ENCODE measurements at places on chromosomes 16 and 17. TPM values are rescaled to one million over a fixed set of nuclear protein-coding genes. Genes with fewer than 3 reads are reported as not detected.

- no peak for DNase-seq
These were observed 84.1 kb downstream of the TOX3 start for GRCh38 chr16:52462816-52463215.

- no peak for DNase-seq
These were observed 99.8 kb downstream of the NLK start for GRCh38 chr17:28142305-28142704.

DNA sequence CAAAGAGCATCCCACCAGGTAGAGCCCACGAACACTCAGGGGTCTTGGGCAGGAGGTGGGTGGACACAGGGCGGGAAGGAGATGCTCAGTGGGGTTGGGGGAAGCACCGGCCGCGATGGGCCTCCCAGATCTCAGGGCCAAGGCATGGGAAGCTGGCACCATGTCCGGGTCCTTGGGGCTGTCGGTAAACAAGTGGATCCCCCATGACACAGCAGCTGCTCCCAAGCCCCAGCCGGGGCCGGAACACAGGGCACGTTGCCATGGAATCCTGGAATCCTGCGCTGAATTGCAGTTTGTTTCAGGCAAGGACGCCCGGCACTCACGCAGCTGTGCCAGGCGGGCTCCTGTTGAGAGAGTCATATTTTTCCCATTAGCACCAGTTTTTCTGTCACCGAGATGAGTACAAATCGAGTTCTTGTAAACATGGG, 23.0 kb upstream of the CHMP6 start:
- DNase-seq = no peak

- DNase-seq = peak; percentile 35
These were observed 26.5 kb downstream of the EPN2 start for GRCh38 chr17:19263641-19264051.

GRCh38 chr17:40453881-40454612, 10.8 kb downstream of the IGFBP4 start:
- DNase-seq = no peak

DNA sequence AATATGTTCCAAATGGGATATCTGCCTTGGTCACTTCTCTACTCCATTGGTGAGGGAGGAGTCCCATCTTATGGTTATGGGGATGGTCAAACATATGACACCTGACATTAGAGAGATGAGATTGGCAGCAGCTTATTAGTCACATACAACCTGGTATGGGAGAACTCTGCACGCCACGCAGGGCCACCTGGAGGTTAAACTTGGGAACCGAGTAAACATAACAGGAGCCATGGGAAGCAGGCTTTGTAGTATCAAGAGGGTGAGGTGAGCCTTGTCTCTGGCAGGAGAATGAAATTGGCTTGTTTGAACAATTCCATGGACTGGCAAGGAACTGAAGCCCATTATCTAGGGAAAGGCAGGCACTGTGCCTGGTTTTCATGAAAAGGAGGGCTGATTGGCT, 238.7 kb upstream of the ELAC2 start:
- no peak for DNase-seq

DNA sequence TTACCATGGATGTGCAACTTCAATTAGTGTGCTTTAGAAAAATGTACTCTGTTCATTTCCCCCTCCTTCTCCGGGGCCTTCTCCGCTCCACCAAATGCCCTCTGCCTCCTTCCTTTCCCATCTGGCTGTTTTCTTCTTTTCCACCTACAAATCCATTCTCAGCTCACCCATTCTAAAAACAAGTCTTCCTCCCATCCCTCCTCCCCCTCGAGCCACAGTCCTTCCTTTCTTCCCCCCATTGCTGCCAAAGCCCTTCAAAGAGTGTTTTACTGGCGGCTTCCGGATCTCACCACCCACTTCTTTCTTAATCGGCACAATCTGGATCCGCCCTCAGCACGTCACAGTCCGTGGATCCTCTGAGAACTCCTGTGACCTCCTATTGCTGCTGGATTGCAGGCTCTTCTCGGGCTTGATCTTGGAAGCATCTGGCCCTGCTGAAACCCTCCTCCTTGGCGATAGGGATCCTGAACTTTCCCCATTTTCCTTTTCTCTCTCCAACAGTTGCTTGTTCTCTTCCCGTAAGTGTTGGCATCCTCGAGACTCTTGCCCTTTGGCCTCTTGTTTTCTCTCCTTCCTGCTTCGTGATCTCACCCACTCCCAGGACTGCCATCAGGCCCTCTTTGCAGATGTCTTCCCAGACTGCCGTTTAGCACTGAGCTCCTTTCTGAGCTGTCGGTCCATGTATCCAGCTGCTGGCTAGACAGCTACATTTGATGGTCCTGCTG, 36.0 kb upstream of the FBXO47 start:
- peak; percentile 22 for DNase-seq

GRCh38 chr16:85238233-85238647, 126.0 kb upstream of the CIBAR2 start:
- peak; percentile 89 for DNase-seq

GRCh38 chr16:3007059-3007956, 5.4 kb upstream of the CLDN9 start:
- DNase-seq = no peak

PLA2G10 gene
- total RNA-seq = not detected

CD300E gene
- 0.21 TPM for total RNA-seq

SLC39A11 gene
- total RNA-seq = 4.9 TPM

ZNF469 gene
- 3.0 TPM for total RNA-seq

NME2 gene
- total RNA-seq = 638 TPM
